ENCODE measurements at places on chromosomes 2 and 18.
A peak's percentile ranks its signal among the peaks of the same experiment; 100 is the strongest.

DNA sequence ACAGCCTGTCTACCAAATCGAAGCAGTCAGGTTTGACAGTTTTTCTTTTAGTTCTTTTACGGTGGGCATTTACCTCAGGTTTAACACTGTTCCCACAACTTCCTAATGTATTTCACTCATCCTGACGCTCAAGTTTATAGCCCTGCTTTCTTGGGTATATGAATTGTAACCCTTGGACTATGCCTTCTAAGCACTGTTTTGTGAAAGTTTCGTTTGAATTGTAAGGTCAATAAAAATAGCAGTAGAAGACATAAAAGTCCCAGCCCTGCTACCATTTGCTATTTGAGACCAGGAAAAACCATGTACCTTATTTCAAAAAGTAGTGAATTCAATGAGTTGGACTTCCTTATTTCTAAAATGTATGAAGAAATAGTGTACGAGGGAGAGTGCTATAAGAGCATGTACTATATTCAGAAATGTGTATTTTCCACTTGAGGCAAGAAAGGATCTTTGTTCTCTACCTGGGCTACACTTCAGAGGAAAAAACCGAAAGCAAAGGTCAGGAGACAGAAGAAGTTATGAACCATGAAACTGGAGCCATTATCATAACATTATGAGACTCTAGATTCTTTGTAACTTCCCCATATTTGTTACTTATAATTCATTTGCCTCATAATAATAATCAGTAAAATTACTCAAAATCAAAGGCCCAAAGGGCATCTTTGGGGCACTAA lies 1.9 kb upstream of the ZC3H15 start:
- DNase-seq: no peak

GRCh38 chr2:202632682-202633290 lies 2.0 kb upstream of the FAM117B start:
- no peak for DNase-seq

GRCh38 chr2:66587216-66587615 lies 152.3 kb downstream of the MEIS1 start:
- DNase-seq: no peak

DNA sequence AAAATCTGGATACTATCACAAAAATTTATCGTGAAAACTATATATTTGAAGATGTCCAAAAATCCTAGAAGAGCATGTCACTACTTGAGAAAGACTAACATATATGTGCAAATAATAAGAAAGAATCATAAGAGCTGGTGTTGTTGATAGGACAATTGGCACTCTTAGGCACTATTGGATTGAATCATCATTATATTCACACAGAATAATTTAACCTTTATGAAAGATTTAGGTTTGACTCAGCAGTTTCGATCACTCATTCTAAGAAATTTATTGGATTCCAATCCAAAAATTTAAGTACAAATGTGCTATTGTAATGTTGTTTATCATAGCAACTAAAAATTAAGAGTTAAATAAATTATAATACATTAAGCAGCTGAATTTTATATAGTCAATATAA lies 503.6 kb downstream of the SPAG16 start:
- no peak for DNase-seq

DNA sequence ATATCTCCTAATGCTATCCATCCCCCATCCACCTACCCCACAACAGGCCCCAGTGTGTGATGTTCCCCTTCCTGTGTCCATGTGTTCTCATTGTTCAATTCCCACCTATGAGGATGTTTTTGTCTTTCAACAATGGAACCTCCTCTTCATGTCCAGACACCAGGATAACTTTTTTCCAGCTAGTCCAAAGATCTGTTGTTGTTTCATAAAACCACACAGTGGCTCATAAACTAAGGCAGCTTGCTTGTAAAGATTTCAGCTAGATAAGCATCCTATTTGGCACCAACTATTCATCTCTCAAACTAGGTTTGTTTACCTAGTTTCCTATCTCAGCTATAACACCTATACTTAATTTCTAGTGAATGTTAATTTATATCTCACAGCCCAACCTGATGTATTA lies 937.7 kb downstream of the TRIB2 start:
- no peak for DNase-seq

GRCh38 chr2:204046145-204046544 lies 109.6 kb downstream of the ICOS start:
- no peak for DNase-seq

- no peak for DNase-seq
These were observed 19.9 kb upstream of the SMCHD1 start for GRCh38 chr18:2635586-2635985.

DNA sequence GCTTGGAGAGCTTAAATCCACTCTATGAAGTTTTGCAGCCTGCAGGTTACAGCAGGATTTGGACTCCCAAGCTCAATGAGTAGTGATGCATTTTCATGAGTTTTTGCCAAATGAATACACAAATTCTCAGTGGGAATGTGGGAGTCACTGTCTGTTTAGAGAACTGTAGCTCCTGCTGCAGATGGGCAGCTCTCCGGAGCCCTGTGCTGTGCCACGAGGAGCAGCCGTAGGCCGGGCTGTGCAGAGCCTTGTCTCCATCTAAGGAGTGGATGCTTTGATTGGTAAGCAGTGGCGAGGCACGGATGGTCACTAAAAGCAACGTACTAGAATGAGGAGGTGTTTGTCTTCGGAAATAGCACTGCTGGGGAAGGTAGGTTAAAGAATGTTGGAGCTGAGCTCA lies 96.0 kb upstream of the NFATC1 start:
- no peak for DNase-seq

DNA sequence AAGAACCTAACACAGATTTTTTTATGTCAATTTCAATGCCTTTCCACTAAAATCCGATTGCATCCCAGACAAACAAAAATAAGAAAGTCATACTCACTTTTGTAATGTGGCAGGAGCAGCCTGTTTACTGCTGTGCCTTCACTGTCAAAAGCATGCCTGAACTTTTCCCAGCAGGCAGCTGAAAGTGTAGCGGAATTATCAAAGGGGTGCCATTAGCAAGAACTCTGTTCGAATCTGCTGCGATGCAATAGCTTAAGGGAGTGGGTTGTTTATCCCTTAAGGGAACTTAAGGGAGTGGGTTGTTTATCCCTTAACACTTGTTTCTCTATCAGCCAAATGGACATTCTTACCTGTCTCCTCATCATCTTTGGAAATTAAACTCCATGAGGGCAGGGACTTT lies 243.5 kb downstream of the PAX3 start:
- DNase-seq: no peak

GRCh38 chr2:176111309-176111663 lies 4.2 kb downstream of the HOXD11 start:
- DNase-seq: no peak

DNA sequence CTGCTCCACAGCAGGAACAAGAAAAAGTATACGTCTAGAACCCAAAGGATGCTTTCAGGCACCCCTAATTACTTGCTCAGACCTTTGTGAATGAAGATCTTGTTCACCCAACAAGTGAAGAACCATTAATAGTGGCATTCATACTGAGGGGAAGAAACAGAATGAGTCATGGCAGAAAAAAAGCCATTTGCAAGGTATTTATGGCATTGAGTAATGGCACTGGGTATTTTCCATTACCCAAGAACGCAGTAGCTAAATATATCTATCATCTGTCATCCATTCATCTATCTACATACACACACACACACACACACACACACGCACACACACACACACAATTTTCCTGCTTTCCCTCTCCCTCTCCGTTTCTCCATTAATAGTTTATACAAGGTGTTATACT lies 56.4 kb upstream of the XIRP2 start:
- no peak for DNase-seq

DNA sequence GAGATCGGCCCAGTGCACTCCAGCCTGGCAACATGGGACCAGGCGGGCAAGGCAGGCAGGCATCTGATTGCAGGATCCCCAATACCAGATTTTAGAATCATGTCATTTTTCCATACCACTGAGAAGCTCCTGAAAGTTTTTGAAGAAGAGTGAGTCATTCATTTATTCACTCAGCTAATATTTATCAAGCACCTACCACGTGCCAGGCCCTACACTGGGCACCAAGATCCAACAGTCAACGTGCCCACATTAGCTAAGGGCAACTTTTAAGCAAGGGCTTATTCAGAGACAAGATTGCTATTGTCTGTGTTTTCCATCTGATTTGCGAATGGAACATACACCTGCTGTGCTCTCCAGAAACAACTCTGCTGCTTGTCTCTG lies 126.8 kb upstream of the LGALSL start:
- no peak for DNase-seq

DNA sequence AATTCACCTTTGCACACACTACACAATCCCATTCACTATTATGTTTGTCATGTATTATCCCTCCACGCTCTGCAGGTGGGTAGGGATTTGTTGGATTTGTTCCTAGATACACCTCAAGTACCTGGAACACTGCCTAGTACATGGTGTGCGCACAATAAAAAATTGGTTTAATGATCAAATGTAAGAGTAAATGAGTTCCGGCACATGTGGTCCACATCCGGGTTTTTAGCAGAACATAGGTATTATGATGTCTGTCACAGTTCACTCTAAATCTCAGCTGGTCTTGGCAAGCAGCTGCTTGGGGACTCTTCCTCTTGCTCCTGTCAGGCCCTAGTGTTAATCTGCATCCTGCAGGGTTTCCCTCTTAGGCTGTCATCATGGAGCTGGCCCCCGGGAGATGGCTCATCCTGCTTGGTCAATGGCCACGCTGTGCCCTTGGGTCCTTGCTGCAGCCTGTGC lies 21.8 kb upstream of the IL1R1 start:
- no peak for DNase-seq

GRCh38 chr2:12731701-12732280 lies 15.1 kb downstream of the TRIB2 start:
- DNase-seq: no peak

DNA sequence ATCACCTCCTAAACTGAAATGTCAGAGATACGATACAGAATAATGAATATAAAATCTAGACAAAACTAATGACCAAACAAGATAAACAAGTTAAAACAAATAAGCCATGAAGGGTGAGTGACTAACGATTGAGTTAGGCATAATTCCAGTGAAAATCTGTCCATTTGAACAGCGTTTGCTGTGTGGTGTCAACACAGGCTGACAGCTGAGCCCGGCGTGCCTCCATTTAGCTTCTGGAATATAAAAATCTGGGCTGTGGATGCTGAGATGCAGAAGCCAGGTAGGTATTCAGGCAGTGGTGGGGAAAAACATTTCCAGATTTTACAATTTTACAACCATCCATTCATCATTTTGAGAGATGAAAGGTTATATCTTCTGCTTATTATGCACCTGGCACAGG lies 2041.4 kb upstream of the CELF4 start:
- no peak for DNase-seq

DNA sequence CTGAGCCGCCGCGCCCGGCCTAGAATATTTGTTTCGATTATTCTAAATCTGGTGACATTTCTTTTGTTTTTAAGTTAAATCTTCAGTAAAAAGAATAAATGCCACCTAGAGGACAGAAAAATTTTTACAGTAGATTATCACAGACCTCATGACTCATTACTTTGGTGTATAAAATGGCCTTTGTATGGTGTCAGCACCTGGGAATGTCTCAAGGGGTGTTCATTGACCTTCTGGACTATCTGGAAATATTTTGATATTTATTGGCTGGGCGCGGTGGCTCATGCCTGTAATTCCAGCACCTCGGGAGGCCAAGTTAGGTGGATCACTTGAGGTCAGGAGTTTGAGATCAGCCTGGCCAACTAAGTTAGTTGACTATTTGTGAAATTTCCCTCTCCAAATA lies 30.3 kb upstream of the SLC30A6 start:
- DNase-seq: no peak

- no peak for DNase-seq
These were observed 65.8 kb downstream of the PARD3B start for GRCh38 chr2:204611017-204611631.

GRCh38 chr18:44700652-44701051 lies 20.0 kb downstream of the SETBP1 start:
- DNase-seq: no peak

DNA sequence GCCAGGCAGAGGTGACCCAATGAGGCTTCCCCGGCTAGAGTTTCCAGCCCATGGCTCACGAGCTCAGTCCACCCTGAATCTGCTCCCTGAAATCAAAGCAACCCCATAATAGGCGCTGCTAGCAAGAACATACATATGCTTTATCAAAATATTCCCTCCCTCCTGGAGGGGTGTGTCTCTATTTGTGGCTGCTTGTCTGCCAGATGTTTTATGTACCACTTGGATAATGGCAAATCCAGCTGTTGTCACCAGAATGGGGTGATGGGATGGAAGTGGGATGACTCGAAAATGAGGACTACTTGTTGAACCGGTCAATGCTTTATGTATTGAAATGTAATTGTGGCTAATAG lies 152.0 kb downstream of the GALNT14 start:
- DNase-seq: peak; percentile 78

DNA sequence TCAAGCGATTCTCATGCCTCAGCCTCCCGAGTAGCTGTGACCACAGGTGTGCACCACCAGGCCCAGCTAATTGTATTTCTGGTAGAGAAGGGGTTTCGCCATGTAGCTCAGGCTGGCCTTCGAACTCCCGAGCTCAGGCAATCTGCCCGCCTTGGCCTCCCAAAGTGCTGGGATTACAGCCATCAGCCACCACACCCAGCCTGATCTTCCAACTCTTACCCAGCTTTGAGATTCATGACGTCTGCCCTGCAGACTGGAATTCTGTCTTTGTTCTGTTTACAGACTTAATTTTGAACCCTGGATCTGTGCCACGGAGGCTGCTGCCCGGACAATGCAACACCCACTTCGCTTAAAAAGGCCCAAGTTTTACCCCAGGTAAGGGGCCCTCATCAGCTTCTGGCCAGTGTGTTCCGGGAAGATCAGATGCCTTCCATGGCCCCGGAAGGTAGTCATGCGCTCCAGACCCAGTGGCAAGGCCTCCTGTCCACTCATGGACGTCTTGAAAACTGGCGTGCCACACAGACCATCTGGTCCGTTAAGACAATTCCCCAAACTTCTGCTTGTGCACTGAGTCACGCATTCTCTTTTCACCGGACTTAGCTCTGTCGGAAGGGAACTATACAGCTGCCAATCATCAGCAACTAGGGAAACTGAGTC lies 5.5 kb downstream of the PXDN start:
- DNase-seq: no peak

- no peak for DNase-seq
These were observed 66.9 kb upstream of the ITM2C start for GRCh38 chr2:230797515-230798495.

DNA sequence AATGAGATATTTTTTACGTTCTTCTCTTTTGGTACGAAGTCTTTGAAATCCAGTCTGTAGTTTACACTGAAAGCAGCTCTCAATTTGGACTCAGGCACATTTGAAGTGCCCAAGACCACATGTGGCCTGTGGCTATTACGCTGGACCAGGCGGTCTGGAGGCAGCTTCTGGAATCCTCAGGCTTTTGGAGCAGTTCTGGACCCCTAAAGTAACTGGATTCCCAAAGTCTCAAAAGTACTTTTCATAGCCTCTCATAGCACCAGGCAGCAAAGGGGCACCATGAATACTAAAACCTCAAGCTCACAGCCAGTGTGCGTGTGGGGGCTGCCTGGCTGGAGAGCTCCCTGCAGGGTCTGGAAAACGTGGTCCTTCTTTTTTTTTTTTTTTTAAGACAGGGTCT lies 119.0 kb downstream of the SMAD7 start:
- DNase-seq: no peak

- no peak for DNase-seq
These were observed 1.3 kb downstream of the AMMECR1L start for GRCh38 chr2:127884436-127884835.

GRCh38 chr2:144489315-144489916 lies 30.5 kb downstream of the ZEB2 start:
- DNase-seq: no peak

Data from left lung (tissue), 14 donors.